ENCODE measurements at places on chromosomes 5 and 9.

- DNase-seq: no peak
These were observed 147.7 kb downstream of the SIL1 start for GRCh38 chr5:139050432-139050831.

DNA sequence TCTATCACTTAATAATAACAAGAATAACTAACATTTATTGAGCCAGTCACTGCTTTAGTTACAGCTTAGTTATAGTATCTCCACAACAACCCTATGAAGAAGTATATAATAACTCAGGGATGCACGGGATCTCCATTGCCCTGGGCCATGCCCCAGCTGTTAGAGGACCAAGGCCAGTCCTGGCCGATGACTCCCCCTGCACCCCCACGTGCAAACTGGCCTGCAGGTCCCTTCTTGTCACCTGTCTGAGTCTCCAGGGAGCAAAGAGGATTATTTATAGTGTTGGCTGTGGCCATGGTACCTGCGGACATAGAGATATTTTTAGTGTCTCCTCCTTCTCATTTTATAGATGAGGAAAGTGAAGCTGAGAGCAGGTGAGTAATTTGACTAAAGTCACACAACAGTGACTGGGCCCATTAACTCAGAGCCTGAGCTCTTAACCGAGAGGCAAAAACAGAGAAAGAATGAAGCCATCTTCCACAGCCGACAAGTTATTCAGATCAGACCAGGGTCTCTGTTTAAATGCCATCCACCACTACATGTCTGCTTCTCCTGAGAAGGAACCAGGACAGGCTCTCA is 94.4 kb downstream of the TMEM215 start:
- no peak for DNase-seq

GRCh38 chr5:135059000-135059923 is 25.2 kb upstream of the PITX1 start:
- DNase-seq: no peak

- no peak for DNase-seq
These were observed 78.8 kb downstream of the HRH2 start for GRCh38 chr5:175736652-175737051.

- no peak for DNase-seq
These were observed 176.4 kb downstream of the TRPM6 start for GRCh38 chr9:74711341-74711740.

- no peak for DNase-seq
These were observed 115.3 kb downstream of the CD180 start for GRCh38 chr5:67081261-67081660.

DNA sequence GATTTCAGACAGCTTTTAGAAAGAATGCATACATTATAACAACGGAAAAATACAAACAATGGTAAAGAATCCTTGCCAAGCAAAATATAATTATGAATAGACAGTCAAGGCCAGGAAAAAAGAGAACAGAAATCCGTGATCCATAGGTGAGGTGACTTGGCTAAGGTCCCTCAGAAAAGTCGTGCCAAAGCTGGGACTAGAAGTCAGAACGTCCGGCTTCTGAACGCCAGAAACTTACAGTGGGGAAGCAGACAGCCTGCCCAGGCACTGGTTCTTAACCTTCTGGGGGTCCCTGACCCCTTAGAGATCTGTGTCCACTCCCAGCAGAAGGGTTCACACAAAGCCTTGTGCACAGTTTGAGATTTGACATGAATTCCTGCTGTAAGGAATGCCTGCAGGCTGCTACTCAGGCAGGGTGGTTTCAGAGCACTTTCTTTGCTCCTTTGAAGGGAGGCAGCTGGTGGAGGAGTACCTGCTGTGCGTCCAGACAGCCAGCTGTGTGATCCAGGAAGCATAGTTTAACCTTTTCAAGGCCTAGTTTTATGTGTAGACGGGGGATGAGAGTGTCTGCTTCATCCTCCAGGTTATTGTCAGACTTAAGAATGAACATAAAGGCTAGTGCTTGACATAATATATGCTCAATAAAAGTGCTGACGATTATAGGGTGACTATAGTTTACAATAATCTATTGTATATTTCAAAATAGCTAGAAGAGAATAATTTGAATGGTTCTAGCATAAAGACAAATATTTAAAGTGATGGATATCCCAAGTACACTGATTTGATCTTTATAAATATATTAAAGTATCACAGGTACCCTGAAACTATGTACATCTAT is 852 bp downstream of the ARHGEF37 start:
- no peak for DNase-seq

DNA sequence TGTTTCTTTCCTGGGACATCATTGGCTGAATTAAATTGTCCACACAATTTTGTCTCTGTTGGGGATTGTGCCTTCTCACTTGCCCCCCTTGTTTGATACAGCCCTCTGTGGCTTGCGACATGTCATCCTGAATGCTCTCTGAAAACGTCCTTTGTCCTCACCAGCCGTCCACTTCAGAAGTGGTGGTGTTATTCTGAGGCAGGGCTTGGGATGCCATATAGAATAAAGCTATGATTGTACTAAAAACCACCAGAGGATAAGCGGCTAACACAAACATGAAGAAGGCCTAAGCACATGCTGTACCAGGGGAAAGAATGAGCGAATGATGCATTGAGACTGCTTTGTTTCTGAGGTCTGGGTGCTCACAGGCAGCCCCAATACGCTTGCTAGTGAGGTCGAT is 3.5 kb upstream of the SNX30 start:
- no peak for DNase-seq

GRCh38 chr9:37820142-37820541 is 19.5 kb downstream of the DCAF10 start:
- DNase-seq: no peak

DNA sequence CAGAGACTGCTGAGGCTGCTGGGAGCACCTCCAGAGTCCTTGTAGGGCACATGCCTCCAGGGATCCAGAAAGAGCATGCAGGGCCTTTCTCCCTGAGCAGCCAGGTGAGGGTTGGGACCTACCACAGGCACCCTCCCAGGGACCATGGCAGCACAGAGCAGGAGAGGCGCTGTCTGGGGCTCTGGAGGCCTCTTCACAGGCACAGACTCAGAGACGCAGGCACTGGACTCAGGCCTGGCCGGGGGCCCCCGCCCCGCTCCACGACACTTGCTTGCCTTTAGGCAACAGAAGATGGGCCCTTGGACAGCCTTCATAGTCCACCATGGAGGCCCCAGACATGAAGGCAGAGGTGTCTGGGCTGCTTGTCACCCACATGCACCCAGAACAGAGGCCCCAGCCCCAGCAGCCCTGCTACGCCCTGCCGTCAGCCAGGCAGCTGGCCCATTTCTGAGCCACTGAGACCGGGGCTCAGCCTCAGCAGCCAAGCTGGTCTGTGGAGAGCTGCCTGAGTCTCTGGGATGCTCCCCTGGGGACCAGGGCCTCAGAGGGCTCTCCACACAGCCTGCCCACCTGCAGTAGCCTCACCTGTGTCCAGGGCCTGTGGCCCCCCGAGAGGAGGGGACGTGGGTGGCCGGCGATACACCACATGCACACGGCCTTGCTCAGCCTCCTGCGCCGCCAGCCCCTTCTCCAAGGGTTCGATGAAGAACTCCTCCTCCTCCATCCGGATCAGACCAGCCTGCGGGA is 72.8 kb downstream of the ADAMTS2 start:
- DNase-seq: no peak

GRCh38 chr9:22079873-22080341 is 70.8 kb upstream of the CDKN2B start:
- no peak for DNase-seq

- no peak for DNase-seq
These were observed 11.9 kb upstream of the BTF3 start for GRCh38 chr5:73486119-73486899.

DNA sequence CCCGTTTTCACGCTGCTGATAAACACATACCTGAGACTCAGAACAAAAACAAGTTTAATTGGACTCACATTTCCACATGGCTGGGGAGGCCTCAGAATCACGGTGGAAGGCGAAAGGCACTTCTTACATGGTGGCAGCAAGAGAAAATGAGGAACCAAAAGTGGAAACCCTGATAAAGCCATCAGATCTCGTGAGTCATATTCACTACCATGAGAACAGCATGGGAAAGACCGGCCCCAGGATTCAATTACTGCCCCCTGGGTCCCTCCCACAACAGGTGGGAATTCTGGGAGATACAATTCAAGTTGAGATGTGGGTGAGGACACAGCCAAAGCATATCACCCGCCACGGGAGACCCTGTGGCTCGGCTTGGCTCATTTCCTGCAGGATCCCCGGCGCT is 20.2 kb downstream of the EXD3 start:
- no peak for DNase-seq

- peak; percentile 26 for DNase-seq
These were observed 16.9 kb downstream of the DNAJC18 start for GRCh38 chr5:139422307-139422893.

DNA sequence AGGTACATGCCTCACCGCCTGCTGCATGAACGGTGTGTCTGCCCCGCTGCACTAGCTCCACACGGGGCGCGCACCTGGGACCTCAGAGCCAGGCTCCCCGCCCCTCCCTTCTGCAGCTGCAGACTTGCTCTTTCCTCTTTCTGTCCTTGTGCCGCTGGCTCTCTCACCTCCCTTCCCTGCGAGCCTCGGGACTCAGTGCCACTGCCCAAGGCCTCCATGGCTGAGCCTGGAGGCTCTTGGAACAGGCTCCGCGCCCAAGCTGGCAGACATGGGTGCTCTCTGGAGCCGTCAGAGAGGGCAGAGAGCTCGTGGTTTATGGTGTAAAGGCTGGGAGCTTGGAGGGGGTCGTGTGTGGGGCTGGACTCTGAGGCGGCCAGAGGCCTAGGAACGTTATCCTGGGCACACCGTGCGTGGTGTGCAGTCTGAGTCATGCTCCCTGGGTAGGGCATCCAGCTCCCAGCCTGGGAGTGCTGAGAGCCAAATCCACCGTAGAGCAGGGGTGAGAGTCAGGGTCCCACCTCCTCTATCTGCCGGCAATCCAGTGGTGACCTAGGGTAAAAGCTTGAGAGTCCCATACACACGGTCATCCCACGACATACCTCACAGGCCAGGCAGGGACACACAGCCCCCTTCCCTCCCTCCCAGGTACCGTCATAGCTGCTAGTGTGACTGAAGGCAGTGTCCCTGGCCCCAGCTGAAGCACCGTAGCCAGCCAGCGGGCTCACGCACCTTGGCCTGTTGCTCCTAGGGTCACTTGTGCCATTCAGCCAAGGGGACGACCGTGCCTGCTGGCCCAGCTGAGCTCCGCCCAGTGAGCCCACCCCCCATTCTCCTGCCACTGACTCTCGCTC is 22.4 kb downstream of the GOLGA2 start:
- DNase-seq: no peak

GRCh38 chr9:8730618-8731017 is 931.0 kb upstream of the DMAC1 start:
- DNase-seq: no peak

Data from NCI-H187 (cell line).